ENCODE measurements at places on chromosomes 11 and 22. TPM values are rescaled to one million over a fixed set of nuclear protein-coding genes. Genes with fewer than 3 reads are reported as not detected.

NLRX1 gene
- total RNA-seq: 31.6 TPM

ISX gene
- total RNA-seq: not detected

- no peaks in the 10 kb centered on the region for H3K27me3 ChIP-seq
- H3K4me1 ChIP-seq: peaks cover 5% of the 10 kb centered on the region
- H3K36me3 ChIP-seq: no peaks in the 10 kb centered on the region
- no peak overlapping the region for H3K27ac ChIP-seq
- DNase-seq: no peak
These were observed 122.4 kb downstream of the WT1 start for GRCh38 chr11:32312865-32313403.

DNA sequence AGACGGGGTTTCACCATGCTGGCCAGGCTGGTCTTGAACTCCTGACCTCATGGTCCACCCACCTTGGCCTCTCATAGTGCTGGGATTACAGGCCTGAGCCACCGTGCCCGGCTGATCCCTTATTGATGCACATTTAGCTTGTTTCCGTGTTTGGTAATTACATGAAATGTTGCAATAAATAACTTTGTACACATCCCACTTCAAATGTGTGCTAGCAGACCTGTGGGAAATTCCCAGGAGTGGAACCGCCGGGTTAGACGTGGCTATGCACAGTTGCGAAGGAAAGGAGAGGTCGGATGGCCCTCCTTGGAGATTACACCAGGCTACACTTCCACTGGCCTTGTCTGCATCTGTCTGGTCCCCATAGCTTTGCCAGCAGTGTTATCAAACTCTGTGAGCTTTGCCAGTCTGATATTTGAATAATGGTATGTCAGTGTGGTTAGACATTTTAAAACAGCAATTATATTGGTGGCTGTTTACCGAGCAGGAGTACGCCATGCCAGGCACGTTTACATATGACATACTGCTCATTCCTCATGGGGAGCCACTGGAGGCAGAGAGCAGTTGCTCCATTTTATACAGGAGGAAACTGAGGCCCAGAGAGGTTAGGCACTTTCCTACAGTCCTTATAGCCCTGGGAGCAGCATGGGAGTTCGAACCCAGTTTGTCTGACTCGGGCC lies 27.2 kb upstream of the SYT7 start:
- peaks cover 9% of the 10 kb centered on the region for H3K27me3 ChIP-seq
- no peak for DNase-seq
- no peak overlapping the region for H3K27ac ChIP-seq
- no peaks in the 10 kb centered on the region for H3K4me1 ChIP-seq
- H3K36me3 ChIP-seq: no peaks in the 10 kb centered on the region
- no peak overlapping the region for H3K4me3 ChIP-seq

DNA sequence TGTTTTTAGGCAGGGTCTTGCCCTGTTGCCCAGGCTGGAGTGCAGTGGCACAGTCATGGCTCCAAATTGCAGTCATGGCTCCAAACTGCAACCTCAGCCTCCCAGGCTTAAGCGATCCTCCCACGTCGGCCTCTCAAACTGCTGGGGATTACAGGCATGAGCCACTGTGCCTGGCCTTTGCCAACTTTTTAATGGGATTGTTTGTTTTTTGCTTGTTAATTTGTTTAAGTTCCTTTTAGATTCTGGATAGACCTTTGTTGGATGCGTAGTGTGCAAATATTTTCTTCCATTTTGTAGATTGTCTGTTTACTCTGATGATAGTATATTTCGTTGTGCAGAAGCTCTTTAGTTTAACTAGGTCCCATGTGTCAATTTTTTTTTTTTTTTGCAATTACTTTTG lies 10.0 kb upstream of the SCGB1D1 start:
- no peak for DNase-seq
- H3K27me3 ChIP-seq: peaks cover 12% of the 10 kb centered on the region
- no peak overlapping the region for H3K4me3 ChIP-seq
- H3K4me1 ChIP-seq: no peaks in the 10 kb centered on the region
- no peaks in the 10 kb centered on the region for H3K36me3 ChIP-seq

DNA sequence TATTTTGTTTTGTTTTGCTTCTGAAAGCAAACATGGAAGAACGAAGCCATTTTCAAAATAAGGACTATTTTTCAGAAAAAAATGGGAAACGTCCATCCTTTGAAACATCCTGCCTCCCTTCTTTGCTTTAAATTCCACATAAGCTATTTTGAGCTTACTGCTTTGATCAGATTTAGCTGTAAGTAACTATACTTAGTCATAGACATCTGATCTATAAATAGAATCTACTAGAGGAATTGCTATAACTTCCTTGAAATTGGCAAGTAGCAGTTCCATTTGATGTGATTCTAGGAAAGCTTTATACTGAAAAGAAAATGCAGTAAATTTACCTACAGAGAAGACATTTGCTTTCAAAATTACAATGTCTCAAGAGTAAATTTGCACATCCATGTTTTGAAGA lies 305.8 kb downstream of the TTC28 start:
- H3K4me1 ChIP-seq: peaks cover 50% of the 10 kb centered on the region
- no peak overlapping the region for H3K4me3 ChIP-seq
- no peak overlapping the region for H3K27ac ChIP-seq
- H3K27me3 ChIP-seq: no peaks in the 10 kb centered on the region
- H3K36me3 ChIP-seq: no peaks in the 10 kb centered on the region
- no peak for DNase-seq

DNA sequence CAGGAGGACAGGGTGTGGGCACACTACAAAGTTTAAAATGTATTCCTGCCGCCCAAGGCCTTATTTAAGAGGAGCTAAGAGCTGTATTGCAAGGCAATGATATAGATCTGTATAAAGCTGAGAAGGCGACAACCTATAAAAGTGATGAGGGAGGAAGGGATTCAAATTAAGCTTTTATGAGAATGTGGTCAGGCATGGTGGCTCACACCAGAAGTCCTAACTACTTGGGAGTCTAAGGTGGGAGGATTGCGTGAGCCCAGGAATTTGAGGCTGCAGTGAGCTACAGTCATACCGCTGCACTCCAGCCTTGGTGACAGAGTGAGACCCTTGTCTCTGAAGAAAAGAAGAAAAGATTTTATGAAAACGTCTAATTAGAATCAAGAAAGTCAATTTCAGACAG lies 9.7 kb upstream of the GLB1L3 start:
- H3K4me1 ChIP-seq: peaks cover 44% of the 10 kb centered on the region
- no peaks in the 10 kb centered on the region for H3K27me3 ChIP-seq
- no peak for DNase-seq
- H3K27ac ChIP-seq: no peak overlapping the region
- H3K4me3 ChIP-seq: no peak overlapping the region
- H3K36me3 ChIP-seq: peaks cover 20% of the 10 kb centered on the region

- peak; percentile 6 for DNase-seq
- H3K36me3 ChIP-seq: peaks cover 17% of the 10 kb centered on the region
- H3K27me3 ChIP-seq: no peaks in the 10 kb centered on the region
- no peak overlapping the region for H3K4me3 ChIP-seq
- H3K27ac ChIP-seq: no peak overlapping the region
- H3K4me1 ChIP-seq: no peaks in the 10 kb centered on the region
These were observed 38.0 kb upstream of the CSNK1E start for GRCh38 chr22:38355275-38355674.

DNA sequence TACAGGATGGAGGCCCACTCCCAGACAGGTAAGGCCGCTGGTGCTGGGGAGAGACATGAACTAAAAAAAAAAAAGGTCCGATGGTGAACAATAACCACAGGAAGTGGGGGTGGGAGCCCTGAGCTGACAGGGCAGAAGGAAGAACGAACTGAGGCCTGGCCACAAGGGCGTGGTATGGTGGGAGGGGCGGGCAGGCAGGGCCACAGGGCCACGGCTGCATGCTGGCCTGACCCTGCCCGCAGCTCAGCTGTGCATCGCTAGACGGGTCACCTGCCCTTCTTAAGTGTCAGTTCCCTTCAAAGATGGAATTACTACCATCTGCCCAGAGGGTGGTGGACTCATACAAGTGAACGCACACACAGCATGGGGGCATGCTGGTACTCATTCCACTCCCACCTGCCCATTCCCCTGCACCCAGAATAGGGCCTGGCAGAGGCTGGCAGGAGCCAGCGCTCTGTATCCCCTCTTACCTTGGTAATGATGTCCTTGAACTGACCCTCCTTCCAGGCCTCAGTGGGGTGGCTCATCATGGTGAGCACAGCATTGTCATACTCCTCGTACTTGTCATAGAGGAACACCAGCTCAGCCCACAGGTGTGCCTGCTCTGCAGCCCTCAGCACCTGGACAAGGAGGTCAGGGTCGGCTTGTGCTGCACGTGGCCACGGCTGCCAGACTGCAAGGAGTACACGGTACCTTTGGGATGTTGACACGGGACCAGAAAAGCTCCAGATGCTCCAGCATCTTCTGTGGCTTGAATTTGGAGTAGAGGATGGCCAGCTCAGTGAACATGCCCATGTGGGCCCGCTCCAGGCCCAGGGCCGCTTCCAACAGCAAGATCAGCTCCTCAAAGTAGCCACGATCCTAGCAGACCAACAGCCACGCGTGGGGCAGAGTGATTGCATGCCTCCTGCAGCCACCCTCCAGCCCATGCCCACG lies 17.5 kb upstream of the SLC25A1 start:
- no peak for DNase-seq
- no peaks in the 10 kb centered on the region for H3K36me3 ChIP-seq
- H3K27me3 ChIP-seq: peaks cover 3% of the 10 kb centered on the region
- peaks cover 15% of the 10 kb centered on the region for H3K4me1 ChIP-seq
- no peak overlapping the region for H3K27ac ChIP-seq

GRCh38 chr11:22520521-22520920 lies 105.1 kb downstream of the FANCF start:
- H3K27ac ChIP-seq: no peak overlapping the region
- no peak for DNase-seq
- H3K36me3 ChIP-seq: no peaks in the 10 kb centered on the region
- no peaks in the 10 kb centered on the region for H3K4me1 ChIP-seq

GRCh38 chr22:29821291-29822016 lies 16.6 kb downstream of the ASCC2 start:
- H3K4me1 ChIP-seq: peaks cover 16% of the 10 kb centered on the region
- peaks cover 64% of the 10 kb centered on the region for H3K36me3 ChIP-seq
- H3K4me3 ChIP-seq: no peak overlapping the region
- H3K27ac ChIP-seq: peak overlapping the region; percentile 87
